ENCODE measurements at places on chromosomes 7 and 10. TPM values are rescaled to one million over a fixed set of nuclear protein-coding genes. Genes with fewer than 3 reads are reported as not detected.

The CPA2 gene
- 2.1 TPM for total RNA-seq

The SEC31B gene
- total RNA-seq, result 21.6 TPM

The ANXA8 gene
- total RNA-seq, result not detected

The GIMAP1 gene
- total RNA-seq, result 0.84 TPM

The FAM237B gene
- not detected for total RNA-seq

DNA sequence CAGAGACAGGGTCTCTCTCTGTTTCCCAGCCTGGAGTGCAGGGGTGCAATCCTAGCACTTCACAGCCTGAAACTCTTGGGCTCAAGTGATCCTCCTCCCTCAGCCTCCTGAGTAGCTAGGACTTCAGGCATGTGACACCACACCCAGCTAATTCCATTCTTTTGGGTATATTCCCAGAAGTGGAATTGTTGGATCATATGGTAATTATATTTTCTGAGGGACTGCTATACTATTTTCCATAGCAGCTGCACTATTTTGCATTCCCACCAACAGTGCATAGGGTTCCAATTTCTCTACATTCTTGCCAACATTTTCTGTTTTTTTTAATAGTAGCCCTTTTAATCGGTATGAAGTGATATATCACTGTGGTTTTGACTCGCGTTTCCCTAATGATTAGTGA is 30.0 kb upstream of the RAB11FIP2 start:
- no peak for DNase-seq

DNA sequence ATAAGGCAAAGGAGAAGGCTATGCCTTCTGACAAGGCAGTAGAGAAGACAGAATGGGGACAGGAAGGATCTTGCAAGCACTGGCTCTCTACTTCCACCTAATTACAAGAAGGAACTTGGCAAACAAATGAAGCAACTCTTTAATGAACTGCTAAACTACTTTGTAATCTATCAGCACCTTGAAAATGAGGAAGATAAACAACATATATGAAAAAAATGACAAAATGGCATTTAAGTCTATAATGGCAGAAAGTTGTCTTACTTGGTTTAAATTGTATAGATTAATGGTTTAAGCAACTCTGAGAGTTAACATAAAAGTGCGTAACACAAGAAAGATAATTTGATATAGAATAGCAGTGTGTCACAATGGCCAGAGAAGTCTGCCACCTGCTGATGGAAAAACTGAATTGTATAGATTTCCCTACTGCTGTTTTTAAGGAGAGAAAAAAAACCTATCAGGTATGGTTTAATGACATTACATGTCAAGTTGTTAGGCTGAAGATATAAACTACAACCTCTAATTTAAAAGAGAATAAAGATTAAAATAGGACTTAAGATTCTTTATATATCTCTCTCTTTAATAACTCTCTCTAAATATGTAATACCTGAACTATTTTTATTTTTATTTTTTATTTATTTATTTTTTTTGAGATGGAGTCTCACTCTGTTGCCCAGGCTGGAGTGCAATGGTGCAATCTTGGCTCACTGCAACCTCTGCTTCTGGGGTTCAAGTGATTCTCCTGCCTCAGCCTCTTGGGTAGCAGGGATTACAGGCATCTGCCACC is 11.8 kb downstream of the NT5C3A start:
- DNase-seq, result peak; percentile 82

DNA sequence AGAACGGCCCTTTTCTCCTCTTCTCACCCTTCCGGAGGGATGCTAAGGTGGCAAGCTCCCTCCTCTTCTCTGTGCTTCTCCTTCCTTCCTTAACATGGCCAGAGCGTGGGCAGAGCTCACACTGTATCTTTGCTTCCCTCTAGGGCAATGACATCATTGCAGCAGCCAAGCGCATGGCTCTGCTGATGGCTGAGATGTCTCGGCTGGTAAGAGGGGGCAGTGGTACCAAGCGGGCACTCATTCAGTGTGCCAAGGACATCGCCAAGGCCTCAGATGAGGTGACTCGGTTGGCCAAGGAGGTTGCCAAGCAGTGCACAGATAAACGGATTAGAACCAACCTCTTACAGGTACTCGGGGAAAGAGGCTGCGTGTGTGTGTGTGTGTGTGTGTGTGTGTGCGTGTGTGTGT is 36.6 kb downstream of the AP3M1 start:
- DNase-seq, result no peak

DNA sequence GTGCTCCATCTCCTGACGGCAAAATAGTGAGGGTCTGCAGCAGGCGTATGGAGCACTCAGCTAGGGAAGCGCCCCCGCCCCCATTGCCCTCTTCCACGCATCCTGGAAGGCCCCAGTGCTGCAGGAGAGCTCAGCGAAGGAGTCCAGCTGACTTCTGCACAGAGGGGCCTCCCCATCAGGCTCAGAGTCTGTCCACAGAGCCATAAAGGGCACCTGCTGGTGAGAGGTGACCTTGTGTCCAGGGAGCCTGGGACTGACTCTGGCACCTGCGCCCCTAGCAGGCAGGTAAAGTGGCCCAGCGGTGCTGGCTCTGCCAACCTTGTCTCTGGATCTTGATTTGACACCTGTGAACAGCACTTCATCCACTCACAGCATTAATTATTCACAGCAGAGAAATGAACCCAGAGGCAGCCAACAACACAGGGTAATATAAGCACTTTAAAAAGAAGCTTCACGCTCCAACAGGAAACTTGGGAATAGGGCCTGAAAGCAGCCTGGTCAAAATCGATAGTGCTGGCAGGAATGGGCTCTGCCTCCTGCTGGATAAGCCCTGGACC is 59.6 kb downstream of the VOPP1 start:
- no peak for DNase-seq

DNA sequence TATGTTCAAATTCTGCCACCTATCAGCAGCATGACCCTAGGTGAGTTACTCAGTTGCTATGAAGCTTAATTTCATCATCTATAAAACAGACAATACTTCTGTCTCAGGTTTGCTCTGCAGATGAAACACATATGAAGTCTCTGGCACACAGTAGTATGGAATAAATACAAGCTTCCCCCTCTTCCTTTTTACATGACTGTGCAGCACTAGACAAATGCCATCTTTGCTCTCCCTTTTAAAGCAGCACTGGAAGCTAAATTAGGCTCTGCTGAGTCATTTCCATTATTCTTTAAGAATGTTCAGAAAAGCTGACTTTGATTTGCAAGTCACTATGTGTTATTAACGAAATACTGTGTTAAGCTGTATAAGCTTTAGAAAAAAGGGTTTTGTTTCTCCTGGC is 40.7 kb upstream of the ANAPC16 start:
- DNase-seq, result no peak

GRCh38 chr10:123999956-124000615 is 93.3 kb downstream of the CHST15 start:
- no peak for DNase-seq

GRCh38 chr7:15802425-15802824 is 115.9 kb upstream of the MEOX2 start:
- no peak for DNase-seq

DNA sequence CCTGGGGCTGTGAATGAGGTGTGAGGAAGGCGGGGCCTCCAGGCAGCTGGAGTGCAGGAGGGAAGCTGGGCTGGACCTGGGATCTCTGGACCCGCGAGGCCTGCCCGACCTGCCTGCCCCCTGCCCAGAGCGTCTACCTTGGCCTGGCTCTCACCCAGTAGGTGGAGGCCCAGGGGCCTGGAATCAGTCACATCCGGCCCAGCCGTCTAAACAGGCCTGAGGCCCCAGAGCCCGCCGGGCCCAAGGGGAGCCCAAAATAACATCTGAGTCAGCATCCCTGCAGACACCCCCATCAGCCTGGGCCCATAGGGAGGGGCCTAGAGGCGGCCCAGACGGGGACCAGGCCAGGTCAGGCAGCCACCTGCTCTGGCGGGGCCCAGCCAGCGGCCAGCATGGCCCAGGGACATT is 15.1 kb upstream of the ELN start:
- no peak for DNase-seq

DNA sequence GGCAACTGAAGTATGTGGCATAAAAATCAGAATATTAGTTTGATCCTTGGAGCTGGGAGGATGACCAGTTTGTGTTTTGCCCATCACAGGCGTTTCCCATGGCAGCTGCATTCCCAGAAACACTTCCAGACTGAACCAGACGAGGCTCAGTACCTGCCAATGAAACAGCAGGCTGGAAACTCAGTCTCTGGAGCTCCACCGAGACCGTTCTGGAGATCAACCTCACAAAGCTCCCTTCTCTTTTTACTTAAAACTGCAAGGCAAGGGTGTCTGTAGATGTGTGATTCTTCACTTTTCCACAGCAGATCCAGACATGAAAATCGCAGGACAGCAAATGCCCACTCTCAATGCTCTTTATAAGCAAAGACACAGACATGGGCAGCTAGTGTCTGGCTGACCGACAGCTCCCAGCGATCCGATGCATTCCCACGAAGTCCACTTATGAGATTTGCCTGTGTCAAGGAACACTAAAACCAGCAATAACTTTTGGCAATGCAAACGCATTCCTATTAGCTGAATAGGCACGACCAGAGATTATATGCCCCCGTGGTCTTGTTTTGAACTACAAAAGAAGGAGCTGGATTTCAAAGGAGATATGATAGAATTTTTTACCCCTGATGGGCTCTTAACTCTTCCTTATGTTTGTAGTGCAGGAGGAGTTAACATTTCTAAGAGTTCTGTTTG is 72.6 kb downstream of the ADAM12 start:
- DNase-seq, result no peak
